ENCODE measurements at places on chromosomes 5 and 9.

DNA sequence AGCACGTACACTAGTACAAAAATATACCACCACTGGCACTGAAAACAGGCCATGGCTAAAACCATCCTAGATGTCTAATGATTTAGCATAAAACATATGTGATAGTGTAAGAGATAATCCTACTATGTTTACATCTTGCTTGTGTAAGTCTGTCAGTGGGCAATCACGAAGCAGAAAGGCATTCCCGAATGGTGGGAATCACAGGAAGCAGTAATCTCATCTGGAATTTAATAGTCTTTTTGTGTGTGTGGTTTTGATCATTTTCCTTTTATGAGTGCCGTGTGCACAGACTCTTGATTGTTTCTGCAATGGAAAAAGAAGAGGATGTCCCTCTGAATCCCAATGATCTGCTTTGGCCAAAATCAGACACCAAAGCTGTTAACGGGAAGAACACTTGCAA, 200.5 kb downstream of the EBF1 start:
- no peaks in the 10 kb centered on the region for H3K36me3 ChIP-seq
- H3K27ac ChIP-seq, result no peak overlapping the region
- peaks cover 20% of the 10 kb centered on the region for H3K4me1 ChIP-seq
- H3K4me3 ChIP-seq, result no peak overlapping the region
- DNase-seq, result no peak

- peaks cover 2% of the 10 kb centered on the region for H3K27me3 ChIP-seq
- no peak overlapping the region for H3K4me3 ChIP-seq
- H3K36me3 ChIP-seq, result no peaks in the 10 kb centered on the region
- DNase-seq, result no peak
Observed at GRCh38 chr9:88378317-88378716, 9.9 kb upstream of the SPIN1 start.

- H3K27me3 ChIP-seq, result peaks cover 67% of the 10 kb centered on the region
- DNase-seq, result no peak
- H3K4me3 ChIP-seq, result no peak overlapping the region
- no peaks in the 10 kb centered on the region for H3K36me3 ChIP-seq
Observed at GRCh38 chr9:116152941-116153764, 438 bp upstream of the PAPPA start.

DNA sequence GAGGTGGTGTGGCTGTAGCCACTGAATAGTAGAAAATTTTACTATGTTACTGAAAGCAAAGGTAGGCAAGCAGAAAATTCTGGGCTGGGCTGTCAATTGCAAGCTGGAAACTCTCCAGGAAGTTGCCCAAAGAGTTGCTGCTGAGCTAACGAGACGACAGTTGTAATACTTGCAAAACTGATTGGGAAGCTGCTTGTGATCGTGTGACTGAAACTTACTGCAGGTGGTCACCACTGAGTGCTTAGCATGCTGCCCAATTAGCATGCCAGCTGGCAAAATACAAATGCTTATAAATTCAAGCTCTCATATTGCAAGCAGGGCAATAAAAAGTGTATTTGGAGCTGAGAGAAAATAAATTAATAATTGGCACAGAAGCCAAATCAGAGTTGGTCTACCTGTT, 758.5 kb upstream of the EDIL3 start:
- H3K27me3 ChIP-seq, result no peaks in the 10 kb centered on the region
- no peaks in the 10 kb centered on the region for H3K4me1 ChIP-seq
- no peak overlapping the region for H3K4me3 ChIP-seq
- H3K27ac ChIP-seq, result no peak overlapping the region
- H3K36me3 ChIP-seq, result no peaks in the 10 kb centered on the region
- no peak for DNase-seq

DNA sequence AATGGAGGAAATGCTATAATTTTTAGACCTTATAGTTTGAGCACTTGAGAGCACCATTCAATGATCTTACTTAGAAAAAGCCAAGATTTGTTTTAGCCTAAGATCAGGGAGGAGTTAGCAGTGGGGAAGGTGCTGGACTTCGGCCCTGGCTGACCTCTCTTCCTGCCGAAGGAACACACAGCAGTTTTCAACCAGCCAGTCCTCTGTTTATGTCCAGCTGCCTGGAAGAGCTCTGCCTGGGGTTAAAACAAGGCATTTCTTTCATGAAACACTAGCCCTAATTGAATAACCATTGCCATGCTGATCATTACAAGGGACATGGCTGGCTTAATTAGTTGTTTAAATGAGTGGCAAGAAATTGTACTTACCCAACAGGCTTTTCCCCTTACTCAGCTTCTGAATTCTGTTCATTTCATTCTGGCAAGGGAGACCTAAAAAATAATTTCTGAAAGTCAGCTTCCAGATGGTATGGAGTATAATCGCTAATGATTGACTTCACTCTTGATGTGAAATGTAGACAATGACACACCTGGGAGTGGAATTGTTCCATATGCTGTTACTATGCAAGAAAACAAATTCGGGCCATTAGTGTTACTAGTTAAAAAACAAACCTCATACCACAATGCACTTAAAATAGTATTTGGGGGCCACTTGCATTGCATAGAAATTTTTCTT, 514.2 kb downstream of the SPOCK1 start:
- H3K27ac ChIP-seq, result no peak overlapping the region
- H3K4me1 ChIP-seq, result no peaks in the 10 kb centered on the region
- H3K36me3 ChIP-seq, result no peaks in the 10 kb centered on the region
- H3K4me3 ChIP-seq, result no peak overlapping the region
- DNase-seq, result no peak

DNA sequence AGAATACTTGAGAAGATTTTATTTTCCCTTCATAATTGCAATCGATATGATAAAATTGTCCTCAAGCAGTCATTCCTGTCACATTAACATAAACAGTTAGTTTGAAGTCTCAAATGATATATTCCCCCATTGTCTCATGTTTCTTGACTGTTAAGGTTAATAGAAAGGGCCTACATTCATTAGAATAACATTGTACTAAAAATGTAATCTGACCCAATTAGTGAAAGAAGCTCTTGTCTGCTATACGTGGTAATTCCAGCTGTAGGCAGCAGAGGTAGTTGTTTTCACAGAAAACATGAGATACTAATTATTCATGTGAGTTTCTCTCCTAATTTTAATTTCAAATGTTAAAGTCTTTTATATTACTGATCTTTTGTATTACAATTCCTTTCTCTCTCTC, 25.9 kb upstream of the AP3B1 start:
- no peak for DNase-seq
- H3K4me3 ChIP-seq, result no peak overlapping the region
- peaks cover 4% of the 10 kb centered on the region for H3K27me3 ChIP-seq
- no peaks in the 10 kb centered on the region for H3K36me3 ChIP-seq

DNA sequence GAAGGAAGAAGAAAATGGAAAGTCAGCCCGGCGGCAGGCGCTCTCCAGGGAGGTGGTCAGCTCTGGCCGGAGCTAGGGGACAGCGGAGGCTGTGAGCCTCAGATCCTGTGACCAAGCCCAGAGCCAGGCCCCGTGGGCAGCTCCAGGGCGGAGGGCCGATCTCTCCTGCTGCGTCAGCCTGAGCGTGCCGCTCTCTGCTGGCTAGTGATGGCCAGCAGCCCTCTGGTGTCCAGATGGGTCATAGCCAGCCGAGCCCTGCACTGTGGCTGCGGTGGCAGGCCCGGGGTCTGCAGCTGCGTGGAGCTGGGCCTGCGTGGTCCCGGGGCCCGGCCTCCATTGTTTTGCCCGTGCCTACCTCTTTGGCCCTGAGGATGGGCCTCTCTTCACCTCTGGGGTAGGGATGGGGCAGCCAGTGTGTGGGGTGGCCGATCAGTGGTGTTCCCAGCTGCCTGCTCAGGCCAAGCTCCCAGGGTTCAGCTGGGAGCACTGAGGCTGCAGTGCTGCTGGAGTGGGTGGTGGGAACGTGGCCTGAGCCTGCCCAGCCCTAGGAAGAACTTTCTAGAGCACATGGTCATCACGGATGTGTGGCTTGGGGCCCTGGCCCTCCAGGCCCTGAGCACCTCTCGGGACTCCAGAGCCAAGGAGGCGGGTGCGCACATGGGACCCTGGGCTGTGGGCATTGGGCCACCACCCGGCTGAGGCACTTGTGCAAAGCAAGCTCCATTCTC, 17.1 kb upstream of the NRARP start:
- peaks cover 2% of the 10 kb centered on the region for H3K27me3 ChIP-seq
- no peak overlapping the region for H3K27ac ChIP-seq
- H3K36me3 ChIP-seq, result no peaks in the 10 kb centered on the region
- peaks cover 4% of the 10 kb centered on the region for H3K4me1 ChIP-seq

- DNase-seq, result no peak
- H3K36me3 ChIP-seq, result no peaks in the 10 kb centered on the region
- no peaks in the 10 kb centered on the region for H3K4me1 ChIP-seq
- peaks cover 20% of the 10 kb centered on the region for H3K27me3 ChIP-seq
- no peak overlapping the region for H3K27ac ChIP-seq
Observed at GRCh38 chr9:121581786-121582600, 69.4 kb upstream of the DAB2IP start.

GRCh38 chr5:159342840-159343239, 12.6 kb upstream of the IL12B start:
- peaks cover 49% of the 10 kb centered on the region for H3K4me1 ChIP-seq
- DNase-seq, result no peak
- H3K36me3 ChIP-seq, result no peaks in the 10 kb centered on the region
- no peak overlapping the region for H3K4me3 ChIP-seq
- H3K27ac ChIP-seq, result no peak overlapping the region

DNA sequence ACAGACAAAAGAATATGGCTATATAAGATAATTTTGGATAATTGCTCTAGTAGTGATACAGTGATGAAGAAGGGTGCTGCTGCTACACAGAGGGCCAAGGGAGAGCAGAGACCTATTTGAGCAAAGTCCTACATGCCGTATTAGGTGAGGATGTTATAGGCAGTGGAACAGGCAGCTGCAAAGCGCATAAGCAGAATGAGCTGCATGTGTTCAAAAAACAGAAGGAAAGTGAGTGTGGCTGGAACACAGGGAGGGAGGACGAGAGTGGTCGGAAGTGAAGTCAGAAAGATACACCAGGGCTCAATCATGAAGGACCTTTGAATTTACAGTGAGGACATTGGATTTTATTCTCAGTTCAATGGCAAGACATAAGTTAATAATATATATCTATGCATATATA, 35.4 kb downstream of the ITGA2 start:
- no peaks in the 10 kb centered on the region for H3K36me3 ChIP-seq
- H3K27ac ChIP-seq, result no peak overlapping the region
- no peak overlapping the region for H3K4me3 ChIP-seq
- peaks cover 4% of the 10 kb centered on the region for H3K27me3 ChIP-seq
- H3K4me1 ChIP-seq, result no peaks in the 10 kb centered on the region
- no peak for DNase-seq

GRCh38 chr5:56167519-56167918, 65.6 kb downstream of the ANKRD55 start:
- no peaks in the 10 kb centered on the region for H3K27me3 ChIP-seq
- no peak overlapping the region for H3K27ac ChIP-seq
- no peak for DNase-seq
- H3K36me3 ChIP-seq, result no peaks in the 10 kb centered on the region
- peaks cover 22% of the 10 kb centered on the region for H3K4me1 ChIP-seq
- no peak overlapping the region for H3K4me3 ChIP-seq
